Fibroblast of skin of left quadriceps (primary cell): ENCODE measurements at places on chromosomes 11 and 22.

DNA sequence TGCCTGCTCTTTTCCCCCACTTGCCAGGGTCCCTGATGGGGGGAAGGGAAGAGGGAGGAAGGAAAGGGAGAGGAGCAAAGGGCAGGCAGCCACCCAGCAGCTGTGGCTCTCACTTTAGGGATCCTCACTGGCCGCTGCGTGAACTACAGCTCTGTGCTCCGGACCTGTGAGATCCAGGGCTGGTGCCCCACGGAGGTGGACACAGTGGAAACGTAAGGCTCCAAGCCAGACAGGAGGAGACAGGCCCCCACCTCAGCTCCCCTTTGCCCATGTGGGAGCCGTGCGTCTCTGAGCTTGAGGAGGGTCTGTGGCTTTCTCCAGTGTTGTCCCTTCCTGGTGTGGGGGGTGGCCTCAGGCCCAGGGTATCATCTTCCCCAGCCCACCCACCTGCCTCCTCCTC lies 9.9 kb downstream of the P2RX3 start:
- DNase-seq = no peak

- DNase-seq = no peak
These were observed 558.5 kb downstream of the MN1 start for GRCh38 chr22:27242917-27243589.

GRCh38 chr11:79110796-79111195 lies 330.0 kb downstream of the TENM4 start:
- DNase-seq = no peak

GRCh38 chr11:97048481-97048880 lies 658.7 kb downstream of the JRKL start:
- DNase-seq = no peak

GRCh38 chr11:110376711-110377324 lies 52.9 kb upstream of the FDX1 start:
- peak; percentile 72 for DNase-seq

GRCh38 chr11:64772303-64773018 lies 5.9 kb downstream of the SF1 start:
- DNase-seq = no peak

- DNase-seq = no peak
These were observed 24.1 kb downstream of the RELT start for GRCh38 chr11:73400293-73400692.

DNA sequence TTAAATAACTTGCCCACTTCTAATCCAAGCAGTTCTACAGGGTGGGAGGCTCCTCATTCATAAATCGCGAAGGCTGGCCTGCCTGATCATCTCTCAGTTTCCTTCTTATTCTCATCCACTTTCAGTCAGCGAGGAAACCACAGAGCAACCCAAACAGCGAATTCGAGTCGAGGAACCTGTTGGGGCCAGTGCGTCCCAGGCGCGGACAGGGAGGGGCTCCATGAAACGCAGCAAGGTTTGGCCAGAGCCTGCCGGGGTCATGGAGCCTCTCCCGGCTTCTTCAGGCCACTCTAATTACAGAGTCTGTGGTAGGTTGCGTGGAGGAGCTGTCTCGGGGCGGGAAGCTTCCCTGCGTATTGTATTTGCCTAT lies 741 bp upstream of the NAV2 start:
- no peak for DNase-seq

DNA sequence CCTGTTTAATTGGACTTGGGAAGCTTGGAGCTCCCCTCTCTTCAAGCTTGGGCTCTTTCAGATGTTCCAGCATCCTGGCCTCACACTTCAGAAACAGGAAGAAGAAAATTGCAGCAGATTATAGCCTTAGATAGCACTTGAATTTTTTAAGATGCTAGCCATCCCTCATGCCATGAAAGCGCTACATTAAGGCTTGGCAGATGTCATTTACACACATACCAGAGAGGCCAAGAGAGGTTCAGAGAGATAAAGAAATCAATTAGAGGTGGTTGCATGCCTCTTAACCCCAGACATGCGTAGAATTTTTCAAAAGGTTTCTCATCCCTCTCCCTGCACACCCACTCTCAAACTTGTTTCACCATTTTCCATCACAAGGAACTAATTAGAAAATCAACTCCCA lies 31.9 kb upstream of the DBX1 start:
- DNase-seq = no peak

DNA sequence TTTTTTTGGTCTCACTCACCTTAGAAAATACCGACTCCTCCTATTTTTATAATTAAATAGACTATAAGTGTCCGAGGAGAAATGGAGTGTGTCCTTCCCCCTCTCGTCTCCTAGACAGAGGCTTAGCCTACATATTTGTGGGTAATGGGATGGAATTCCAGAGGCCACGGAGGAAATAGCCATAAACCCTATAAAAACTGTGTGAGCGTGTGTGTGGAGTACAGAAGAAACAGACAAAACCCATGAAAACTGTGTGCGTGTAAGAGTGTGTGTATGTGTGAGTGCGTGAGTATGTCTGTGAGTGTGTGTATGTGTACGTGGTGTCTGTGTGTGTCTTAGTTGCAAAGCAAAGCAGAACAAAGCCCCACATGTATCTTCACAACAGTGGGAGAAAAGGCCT lies 883.5 kb downstream of the OPCML start:
- peak; percentile 69 for DNase-seq

GRCh38 chr11:39804271-39804670 lies 1655.2 kb downstream of the LRRC4C start:
- no peak for DNase-seq

- peak; percentile 23 for DNase-seq
These were observed 6.3 kb downstream of the KCNJ1 start for GRCh38 chr11:128860571-128861361.

DNA sequence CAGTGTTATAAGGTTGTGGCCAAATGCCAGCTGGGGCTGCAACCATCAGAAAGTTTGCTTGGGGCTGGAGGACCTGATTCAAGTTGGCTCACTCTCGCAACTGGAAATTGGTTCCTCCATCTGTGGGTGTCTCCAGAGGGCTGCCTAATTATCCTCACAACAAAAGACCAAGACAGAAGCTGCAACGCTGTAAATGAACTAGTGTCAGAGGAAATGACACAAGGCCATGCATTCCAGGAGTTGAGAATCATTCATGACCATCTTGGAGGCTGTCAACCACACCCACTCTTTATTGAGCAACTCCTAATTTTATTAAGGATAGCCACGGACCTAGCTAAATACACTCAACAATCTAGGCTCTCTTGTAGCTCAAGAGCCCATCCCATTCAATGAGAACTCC lies 1060.8 kb downstream of the OPCML start:
- no peak for DNase-seq

DNA sequence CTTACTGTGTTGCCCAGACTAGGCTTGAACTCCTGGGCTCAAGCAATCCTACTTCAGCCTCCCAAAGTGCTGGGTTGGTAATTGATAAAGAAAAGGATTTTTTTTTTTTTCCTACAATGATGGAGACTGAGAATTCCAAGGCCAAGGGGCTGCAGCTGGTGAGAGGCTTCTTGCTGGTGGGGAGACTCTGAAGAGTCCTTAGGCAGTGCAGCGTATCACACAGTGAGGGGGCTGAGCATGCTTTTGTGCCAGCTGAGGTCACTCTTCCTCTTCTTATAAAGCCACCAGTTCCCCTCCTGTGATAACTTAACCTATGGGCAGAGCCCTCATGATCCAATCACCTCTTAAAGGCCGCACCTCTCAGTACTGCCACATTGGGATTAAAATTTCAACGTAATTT lies 28.2 kb upstream of the CCDC81 start:
- no peak for DNase-seq

GRCh38 chr22:30228509-30229359 lies 17.8 kb downstream of the LIF start:
- DNase-seq = no peak

DNA sequence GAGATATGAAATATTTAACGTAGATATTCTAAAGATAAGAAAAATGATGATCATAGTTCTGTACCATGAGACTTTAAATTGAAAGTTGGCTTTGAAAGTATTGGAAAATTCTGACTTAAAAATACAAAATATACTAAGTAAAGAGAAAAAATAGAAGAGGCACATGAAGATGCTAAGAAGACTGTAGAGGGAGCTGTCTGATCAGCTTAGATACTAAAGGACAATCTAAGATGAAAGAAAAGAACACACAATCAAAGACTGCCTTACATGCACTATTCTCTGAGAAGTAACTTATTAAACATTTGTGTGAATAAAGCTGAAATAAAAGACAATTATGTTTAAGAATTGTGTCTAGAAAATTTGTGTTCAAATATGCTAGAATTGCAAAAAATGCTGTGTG lies 55.1 kb downstream of the RBMXL2 start:
- DNase-seq = no peak

- DNase-seq = no peak
These were observed 15.9 kb upstream of the HYLS1 start for GRCh38 chr11:125871391-125872137.

GRCh38 chr11:9137293-9138132 lies 46.1 kb upstream of the SCUBE2 start:
- peak; percentile 25 for DNase-seq
